Muscle of leg (tissue), 16 donors: ENCODE measurements at places on chromosomes 12 and 14. TPM values are rescaled to one million over a fixed set of nuclear protein-coding genes. Genes with fewer than 3 reads are reported as not detected.

Gene SMCO3
- polyA plus RNA-seq: 0.10 TPM

- DNase-seq: peak; percentile 65
Measured at GRCh38 chr12:98416845-98417244, 98.5 kb upstream of the TMPO start.

Gene GPR65
- 0.60 TPM for polyA plus RNA-seq

DNA sequence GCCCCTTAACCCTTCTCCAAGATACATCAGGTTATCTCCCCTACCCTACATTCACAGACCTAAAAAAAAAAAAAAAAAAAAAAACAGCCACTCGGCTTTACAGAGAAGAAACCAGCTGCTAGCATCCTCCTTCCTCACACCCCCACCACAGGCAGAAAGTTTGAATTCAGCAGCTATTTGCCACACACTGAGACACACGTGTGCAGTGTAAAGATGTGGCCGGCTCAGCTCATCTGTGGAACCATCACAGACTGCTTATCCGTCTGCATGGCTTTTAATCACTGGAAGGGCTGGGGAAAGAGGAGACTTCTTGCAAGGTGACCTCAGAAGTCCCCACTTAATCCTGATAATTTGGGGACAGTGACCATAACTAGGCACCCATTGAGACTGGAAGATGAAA lies 50.0 kb downstream of the VWF start:
- DNase-seq: no peak

Gene AKT1
- 234 TPM for polyA plus RNA-seq

Gene MYO1H
- polyA plus RNA-seq: 0.09 TPM

- peak; percentile 61 for DNase-seq
Measured at GRCh38 chr12:19850346-19851065, 411.2 kb downstream of the AEBP2 start.

Gene MARCHF9
- polyA plus RNA-seq: 6.8 TPM

GRCh38 chr12:100741084-100741711 lies 53.4 kb upstream of the ANO4 start:
- peak; percentile 7 for DNase-seq

DNA sequence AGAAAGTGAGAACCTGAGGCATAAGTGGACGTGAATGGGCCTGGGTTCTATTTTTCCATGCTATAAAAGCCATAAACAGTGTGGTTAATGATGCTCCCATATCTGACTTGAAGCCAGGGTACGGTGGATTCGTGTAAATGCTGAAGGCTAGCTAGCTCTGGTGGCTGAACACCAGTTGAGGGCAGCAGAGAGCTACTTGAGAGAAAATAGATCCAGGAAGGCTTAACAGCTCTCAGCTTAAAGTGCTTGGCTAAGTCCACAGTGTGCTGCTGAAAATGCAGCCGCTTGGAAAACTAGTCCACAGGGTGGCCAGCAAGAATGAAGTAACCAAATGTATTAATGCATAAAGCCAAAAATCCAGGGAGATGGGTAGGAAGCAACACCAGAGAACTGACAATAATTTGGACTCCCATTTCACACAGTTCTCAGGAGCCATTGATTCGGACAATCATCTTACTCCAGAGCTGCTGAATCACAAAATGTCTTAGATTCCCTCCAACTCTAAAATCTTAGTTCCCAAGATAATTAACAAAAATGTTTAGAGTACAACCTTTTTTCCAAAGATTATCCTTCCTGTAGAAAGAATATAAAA lies 15.0 kb upstream of the FOXG1 start:
- DNase-seq: peak; percentile 54

GRCh38 chr12:94112121-94112520 lies 36.3 kb upstream of the PLXNC1 start:
- peak; percentile 57 for DNase-seq

Gene CLEC2B
- polyA plus RNA-seq: 1.1 TPM

DNA sequence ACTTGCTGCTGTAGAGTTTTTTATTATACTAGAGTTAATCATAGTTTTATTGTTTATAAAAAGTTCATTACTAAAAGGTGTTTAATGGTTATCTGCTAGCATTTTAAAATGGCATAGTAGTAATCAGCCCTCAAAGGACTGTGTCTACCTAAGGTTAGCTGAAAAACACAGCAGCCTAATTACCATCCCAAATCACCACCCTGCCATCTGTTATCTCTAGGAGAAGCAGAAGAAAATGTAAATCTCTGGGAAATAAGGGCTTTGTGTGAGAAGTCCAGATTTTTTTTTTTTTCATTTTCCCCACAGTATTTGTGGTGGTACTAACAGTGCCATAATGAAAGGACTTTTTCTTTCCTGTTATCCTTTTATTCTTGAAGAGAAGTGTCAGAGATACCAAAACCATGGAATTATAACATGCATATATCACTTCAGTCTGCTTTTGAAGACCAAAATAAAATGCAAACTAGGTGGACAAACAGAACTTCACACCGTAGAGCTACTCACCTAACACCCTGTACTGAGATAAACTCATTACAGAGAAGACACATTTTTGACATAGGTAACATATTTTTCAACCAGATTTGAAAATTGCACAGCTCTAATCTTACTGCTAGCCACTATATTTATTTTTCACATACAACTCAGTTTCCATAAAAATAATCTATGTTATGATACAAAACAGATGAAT lies 876.2 kb downstream of the C12orf50 start:
- no peak for DNase-seq

Gene FAIM2
- 6.5 TPM for polyA plus RNA-seq

GRCh38 chr14:61765225-61765943 lies 3.2 kb downstream of the SNAPC1 start:
- DNase-seq: no peak

DNA sequence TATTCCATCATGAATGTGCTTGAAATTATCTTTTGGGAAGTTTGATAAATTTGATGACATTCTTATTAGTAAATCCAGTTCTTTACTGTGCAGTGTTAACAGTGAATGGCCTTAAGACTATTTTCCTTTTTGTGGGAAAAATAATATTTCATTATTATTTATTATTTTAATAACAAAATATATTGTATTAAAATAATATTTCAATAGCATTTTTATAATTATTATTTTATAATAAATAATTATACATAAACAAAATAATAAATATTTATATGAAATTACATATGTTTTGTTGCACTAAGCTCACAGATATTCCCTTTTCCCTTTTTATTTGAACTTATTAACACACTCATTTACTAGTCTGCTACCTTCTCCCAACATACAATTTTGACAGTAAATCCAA lies 33.6 kb downstream of the PIK3C2G start:
- DNase-seq: no peak

Gene PLEKHD1
- 0.79 TPM for polyA plus RNA-seq

DNA sequence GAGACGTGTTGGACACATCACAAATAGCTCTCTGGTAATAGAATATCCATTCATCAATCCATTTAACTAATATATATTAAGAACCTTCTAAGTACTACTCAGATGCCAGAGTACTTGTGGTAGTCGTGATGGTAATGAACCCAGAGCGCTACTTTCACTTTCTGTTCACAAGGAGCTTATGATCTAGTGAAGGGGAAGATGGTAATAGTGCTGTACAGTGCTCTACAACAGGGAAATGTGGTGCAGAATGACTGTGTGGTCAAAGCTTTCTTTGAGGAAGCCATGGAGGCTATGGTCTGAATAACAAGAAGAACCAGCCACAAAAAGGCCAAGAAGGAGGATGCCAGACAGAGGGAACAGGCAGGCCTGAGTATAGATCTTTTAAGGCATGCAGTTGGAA lies 212.0 kb downstream of the PTPRO start:
- DNase-seq: peak; percentile 49

Gene BCL2L14
- polyA plus RNA-seq: not detected

- DNase-seq: no peak
Measured at GRCh38 chr12:11854011-11854499, 204.6 kb downstream of the ETV6 start.

- DNase-seq: no peak
Measured at GRCh38 chr14:95038521-95039250, 118.6 kb downstream of the DICER1 start.
